ENCODE measurements at places on chromosomes 11 and 22.

- DNase-seq, result no peak
Observed at GRCh38 chr22:28810821-28811491, 10.6 kb upstream of the XBP1 start.

- no peak for DNase-seq
Observed at GRCh38 chr11:132184079-132184478, 813.7 kb downstream of the NTM start.

- no peak for DNase-seq
Observed at GRCh38 chr11:123086305-123086704, 24.4 kb upstream of the HSPA8 start.

DNA sequence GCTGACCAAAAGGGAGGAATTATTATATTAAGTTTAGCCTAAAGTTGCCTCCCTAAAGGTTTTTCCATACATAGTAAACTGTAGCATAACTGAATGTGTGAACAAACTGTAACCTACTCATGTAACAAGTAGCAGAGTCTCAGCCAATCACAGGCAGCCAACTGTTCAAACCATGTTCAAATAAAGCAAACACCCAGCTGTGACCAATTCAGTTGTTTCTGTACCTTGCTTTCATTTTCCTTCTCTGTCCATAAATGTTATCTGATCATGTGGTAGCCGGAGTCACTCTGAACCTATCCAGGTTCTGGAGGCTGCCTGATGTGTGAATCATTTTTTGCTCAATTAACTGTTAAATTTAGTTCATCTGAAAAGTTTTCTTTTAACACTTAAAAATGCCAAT is 373.5 kb downstream of the GUCY1A2 start:
- DNase-seq, result no peak

DNA sequence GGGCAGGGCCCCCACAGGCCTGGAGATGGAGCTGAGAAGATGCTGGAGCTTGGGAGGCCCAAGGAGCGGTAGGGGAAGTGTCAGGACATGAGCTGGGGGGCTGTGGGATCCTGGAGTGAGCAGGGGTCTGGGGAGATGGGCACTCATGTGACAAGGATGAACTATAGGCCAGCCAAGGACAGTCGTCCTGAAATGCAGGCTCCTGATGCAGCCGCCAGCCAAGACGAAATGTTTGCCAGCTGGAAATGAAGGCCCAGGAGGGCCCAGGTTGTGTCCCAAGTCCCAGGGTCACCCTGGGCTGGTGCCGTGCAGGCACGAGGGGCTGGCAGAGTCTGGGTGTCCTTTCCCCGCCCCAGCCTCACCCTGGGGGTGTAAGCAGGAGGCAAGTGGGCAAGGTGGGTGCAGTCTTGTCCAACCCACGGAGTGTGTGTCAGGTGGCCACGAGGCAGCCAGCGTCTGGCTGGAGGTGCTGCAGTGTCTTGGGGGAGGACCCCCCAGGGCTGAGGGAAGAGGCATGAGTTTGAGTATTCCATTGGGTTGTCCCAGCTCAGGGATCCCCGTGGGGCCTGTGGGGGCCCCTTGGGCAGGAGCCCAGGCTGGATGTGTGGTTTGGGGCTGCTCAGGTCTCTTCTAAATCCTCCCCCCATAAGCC is 21.4 kb downstream of the MRGPRG start:
- DNase-seq, result no peak

DNA sequence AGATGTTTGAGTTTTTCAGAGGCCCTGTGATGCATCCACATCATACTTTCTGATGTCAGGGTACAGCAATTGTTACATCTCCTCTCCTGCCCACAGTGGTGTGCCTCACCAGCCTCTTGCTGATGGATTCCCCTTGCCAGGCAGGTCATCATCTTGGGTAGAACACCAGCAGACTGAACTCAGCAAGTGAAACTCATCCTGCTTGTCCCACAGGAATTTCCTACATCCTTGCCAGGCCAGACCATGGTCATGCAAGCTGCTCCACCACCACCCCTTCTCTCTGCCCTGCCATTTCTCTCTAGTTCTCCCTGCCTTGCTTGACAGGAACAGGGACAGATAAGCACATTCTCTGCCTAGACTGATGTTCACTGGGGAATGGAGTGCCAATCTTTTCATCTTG is 85.9 kb downstream of the PAX6 start:
- DNase-seq, result no peak
